Activated CD8-positive, alpha-beta memory T cell treated with anti-CD3 and anti-CD28 coated beads, Interleukin-2, amount 10 ng/mL, durations not matched to agents 7 days and 5 days (primary cell): ENCODE measurements at places on chromosomes 11 and 22. TPM values are rescaled to one million over a fixed set of nuclear protein-coding genes. Genes with fewer than 3 reads are reported as not detected.

- no peaks in the 10 kb centered on the region for H3K4me1 ChIP-seq
- no peaks in the 10 kb centered on the region for H3K36me3 ChIP-seq
- no peak for DNase-seq
- H3K27ac ChIP-seq: no peak overlapping the region
- no peak overlapping the region for H3K4me3 ChIP-seq
Observed at GRCh38 chr11:87892291-87892690, 283.0 kb downstream of the RAB38 start.

- H3K27ac ChIP-seq: peak overlapping the region; percentile 62
- H3K36me3 ChIP-seq: peaks cover 7% of the 10 kb centered on the region
- peak overlapping the region; percentile 75 for H3K4me3 ChIP-seq
- peaks cover 39% of the 10 kb centered on the region for H3K4me1 ChIP-seq
Observed at GRCh38 chr11:134277183-134278001, 1.2 kb downstream of the GLB1L3 start.

CARD18 gene
- total RNA-seq: not detected

GRCh38 chr11:70643642-70644041 lies 245.3 kb downstream of the CTTN start:
- no peak for DNase-seq
- H3K4me1 ChIP-seq: no peaks in the 10 kb centered on the region
- H3K36me3 ChIP-seq: no peaks in the 10 kb centered on the region
- H3K4me3 ChIP-seq: no peak overlapping the region

DNA sequence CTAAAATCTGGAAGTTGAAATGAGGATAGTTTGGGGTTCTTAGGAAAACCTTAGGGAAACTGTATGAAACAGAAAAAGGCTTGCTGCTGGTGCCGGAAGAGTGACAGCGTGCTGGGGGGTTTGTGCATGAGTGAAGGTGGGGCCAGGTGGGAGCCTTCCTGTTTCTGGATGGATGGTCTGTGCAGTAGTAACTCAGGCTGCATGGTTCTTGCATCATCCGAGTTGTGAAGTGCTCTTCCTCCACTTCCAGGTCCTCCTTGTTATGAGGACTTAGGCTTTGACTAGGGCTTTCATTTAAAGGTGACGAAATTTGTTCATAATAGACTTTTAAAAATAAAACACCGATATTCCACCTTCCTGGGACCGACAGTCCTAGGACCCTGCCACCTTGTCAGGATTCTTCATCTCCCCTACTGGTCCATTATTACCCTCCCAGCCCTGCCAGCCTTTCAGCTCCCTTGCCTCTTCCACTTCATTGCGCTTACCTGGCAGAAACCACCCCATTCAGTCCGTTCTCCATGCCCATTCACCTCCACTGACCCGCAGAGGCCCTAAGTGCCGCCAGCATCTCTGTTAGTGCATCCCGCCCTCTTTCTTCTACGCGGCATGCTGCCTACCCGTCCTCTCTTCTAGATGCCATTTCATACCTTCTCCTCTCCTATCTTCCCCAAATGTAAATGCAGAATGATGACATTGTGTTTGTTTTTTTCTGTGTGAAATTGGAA lies 47.3 kb downstream of the PPFIA1 start:
- no peak overlapping the region for H3K4me3 ChIP-seq
- no peaks in the 10 kb centered on the region for H3K27me3 ChIP-seq
- no peak for DNase-seq
- peaks cover 14% of the 10 kb centered on the region for H3K4me1 ChIP-seq
- peaks cover 5% of the 10 kb centered on the region for H3K36me3 ChIP-seq

- H3K27me3 ChIP-seq: peaks cover 26% of the 10 kb centered on the region
- H3K36me3 ChIP-seq: no peaks in the 10 kb centered on the region
- no peak for DNase-seq
- H3K27ac ChIP-seq: no peak overlapping the region
- H3K4me1 ChIP-seq: peaks cover 16% of the 10 kb centered on the region
Observed at GRCh38 chr11:13114566-13115379, 105.7 kb downstream of the RASSF10 start.

OR4D5 gene
- not detected for total RNA-seq
